Activated naive CD8-positive, alpha-beta T cell treated with anti-CD3 and anti-CD28 coated beads, Interleukin-2, amount 50 U/mL, for 24 hours (primary cell): ENCODE measurements at places on chromosomes 13 and 19.

- DNase-seq, result peak; percentile 57
Observed at GRCh38 chr13:42355092-42355485, 83.1 kb downstream of the AKAP11 start.

GRCh38 chr19:35932291-35932936, 3.8 kb upstream of the LRFN3 start:
- DNase-seq, result no peak

DNA sequence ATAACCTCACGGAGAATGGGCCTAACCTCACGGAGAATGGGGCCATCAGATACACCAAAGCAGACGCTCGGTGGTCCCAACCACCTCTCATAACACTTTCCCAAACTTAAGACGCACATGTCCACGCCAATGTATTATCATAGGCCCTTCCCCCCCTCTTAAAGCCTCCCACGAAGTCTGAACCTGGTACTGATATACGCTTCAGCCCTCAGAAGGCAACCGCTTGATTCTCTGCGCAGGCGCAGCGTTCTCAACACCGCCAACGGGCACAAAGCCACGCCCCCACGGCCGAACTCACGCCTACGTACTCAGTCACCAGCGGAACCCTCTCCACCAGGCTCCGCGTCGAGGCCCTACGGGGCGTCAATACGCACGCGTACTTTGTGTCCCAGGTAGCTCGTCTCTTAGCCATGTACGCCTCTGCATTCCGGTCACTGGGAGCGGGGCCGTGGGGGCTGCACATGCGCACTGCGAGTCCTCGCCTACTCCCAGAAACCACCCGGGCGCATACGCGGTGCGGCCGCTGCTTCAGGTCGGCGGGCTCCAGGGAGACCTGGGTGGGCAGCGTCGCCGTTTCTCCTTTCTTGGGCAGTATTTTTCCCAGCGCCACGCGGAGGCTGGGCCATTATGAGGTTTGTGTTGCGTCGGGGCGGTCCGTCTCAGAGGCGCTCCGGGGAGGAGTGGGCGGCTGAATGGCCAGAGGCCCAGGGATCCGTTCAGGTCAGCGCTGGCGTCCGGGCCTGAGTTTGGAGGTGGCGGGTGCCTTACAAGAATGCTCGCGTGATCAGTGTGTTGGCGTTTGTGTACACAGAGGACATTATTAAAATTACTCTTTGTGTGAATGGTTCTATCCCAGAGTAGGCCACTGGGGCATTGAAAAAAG, 25.3 kb downstream of the ZNF582 start:
- peak; percentile 77 for DNase-seq

DNA sequence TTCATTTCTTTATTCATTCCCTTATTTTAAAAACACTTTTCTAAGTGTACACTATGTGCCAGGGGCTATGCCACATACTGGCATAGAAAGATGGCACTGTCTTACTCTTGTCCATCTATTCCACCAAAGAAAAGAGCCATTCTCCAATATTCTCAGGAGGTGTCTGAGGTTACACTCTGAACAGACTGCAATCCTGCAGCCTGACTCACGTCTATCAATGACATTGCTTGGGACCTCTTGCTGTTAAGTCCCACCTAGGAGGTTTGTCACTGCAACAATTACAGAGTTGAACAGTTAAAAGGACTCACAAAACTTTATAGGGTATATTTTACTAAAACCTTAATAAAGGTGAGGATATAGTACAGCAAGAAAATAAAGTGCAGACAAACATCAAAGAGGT, 512.9 kb upstream of the HTR2A start:
- no peak for DNase-seq
